ENCODE measurements at places on chromosomes 3 and 15.

- no peak for DNase-seq
Observed at GRCh38 chr15:83869341-83869740, 215.4 kb downstream of the ADAMTSL3 start.

GRCh38 chr3:108305484-108306172 lies 9.3 kb downstream of the HHLA2 start:
- no peak for DNase-seq

GRCh38 chr3:174120997-174121396 lies 723.5 kb downstream of the NLGN1 start:
- no peak for DNase-seq

DNA sequence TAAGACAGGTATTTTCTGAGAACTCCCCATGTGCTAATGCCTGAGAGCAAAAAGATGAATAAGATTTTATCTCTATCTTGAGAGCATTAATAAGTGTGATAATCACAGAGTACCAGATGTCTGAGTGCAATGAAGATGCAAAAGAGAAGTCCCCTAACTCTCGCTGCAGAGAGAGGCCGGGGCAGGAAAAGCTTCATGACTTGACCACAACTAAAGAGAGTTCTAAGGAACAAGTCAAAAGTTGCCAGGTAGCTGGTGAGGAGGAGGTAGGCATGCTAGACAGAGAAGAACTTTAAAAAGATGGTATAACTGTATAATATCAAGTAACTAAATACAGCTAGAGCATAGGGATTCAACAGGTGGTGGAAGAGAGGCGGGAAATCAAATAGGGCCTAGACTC lies 28.8 kb downstream of the MTMR10 start:
- no peak for DNase-seq

- no peak for DNase-seq
Observed at GRCh38 chr3:146130881-146131371, 30.1 kb downstream of the PLOD2 start.

- DNase-seq = no peak
Observed at GRCh38 chr3:77536038-77536775, 496.3 kb downstream of the ROBO2 start.

DNA sequence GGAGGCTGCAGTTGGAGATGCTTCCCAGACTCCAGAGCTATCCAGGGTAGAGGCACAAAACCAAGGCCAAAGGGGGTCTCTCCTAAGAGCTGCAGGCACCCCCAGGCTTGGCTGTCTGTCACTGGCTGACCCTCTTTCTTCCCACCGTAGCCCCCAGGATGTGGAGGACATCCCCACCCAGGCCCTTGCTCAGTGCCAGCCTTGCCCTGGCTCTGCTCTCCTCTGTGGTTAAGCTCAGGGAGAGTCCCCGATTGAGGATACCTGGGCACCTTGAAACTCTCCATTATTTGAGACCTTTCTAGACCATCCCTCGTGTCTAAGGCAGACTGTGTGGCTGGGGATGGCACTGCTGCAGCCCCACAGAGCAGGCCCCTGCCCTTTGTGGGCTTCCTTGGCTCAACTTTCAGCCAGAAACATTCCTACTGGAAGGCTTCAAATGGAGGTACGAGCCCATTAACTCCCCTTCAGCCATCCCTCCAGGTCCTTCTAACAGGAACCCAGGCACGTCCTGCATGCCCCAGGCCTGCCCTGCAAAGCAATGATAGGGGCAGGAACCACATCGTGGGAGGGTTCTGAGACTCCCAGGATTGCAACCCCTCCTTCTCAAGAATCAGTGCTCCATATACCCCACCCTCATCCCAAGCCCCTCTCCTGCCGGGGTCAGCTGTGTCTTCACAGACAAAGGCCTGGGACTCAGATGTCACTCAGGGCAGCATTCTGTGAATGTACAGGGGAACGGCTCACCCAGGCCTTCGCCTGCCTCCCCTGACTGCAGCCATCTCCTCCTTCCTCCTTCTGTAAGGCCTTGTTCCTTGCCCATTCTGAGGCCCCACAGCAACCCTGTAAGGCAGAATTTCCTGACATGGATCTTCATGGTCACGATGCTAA lies 102.9 kb upstream of the ABHD17C start:
- no peak for DNase-seq

DNA sequence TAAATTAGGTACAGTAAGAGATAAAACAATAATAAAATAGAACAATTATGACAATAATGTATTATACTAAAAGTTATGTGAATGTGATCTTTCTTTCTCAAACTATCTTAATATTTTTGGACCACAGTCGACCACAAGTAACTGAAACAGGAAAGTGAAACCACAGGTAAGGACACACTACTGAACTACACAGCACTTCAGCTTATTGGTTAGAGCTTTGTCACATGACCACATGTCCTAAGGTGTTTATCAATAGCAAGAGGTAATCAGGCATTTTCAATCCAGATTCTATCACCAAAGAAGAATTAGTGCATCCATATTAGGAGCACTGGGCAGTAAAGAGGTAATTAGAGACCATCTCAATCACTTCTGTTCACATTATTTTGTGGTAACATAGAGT lies 392.8 kb downstream of the RSL24D1 start:
- DNase-seq = no peak

DNA sequence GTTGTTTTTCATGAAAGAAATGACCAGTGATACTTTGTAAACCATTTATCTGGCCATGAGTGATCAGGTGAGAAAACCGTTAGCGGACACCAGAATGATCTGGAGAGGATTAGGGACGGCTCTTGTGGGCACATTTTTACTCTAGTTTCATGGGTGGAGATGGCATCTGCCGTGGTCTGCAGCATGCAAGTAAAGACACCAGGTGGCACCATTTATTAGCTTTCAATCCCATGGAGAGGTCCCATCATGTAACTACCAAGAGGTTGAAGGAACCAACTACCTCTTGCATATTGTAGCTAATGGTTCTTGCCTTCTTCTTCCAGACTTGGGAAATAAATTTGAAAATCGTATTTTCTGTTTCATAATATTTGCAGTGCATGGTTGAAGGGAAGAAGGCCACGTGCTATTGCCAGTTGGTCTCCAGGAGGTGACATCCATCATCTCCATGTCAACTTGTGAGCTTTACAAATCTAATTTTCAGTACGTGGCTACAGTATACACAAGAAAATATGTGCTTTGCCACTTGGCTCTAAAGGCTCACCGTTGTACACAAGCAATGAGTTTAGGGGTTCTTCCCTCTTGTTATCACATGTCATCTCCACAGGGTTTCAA lies 1.5 kb upstream of the MAPKBP1 start:
- no peak for DNase-seq

DNA sequence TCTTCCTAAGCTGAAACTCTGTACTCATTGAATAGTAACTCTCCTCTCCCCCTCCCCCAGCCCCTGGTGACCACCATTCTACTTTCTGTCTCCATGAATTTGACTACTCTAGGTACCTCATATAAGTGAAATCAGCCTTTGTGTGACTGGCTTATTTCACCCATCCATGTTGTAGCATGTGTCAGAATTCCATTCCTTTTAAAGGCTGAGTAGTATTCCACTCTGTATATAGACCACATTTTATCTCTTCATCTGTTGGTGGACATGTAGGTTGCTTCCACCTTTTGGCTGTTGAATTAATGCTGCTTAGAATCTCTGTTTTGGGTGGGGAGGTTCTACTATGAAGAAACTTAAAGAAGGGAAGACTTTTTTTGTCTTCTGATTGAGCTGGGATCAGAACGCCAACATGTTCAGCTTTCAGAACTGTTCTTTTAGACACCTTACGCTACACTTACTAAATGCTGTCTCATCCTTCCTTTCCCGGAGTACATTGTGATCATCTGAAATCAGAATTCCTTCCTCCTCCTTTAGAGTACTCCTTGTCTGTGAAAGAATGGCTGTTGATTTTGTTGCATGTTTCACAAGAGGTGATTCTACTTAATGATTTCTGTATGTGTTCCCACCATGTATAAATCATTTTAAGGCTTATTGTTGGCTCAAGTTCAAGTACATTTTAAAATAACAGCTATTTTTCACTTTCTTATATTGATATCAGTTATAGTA lies 50.3 kb downstream of the MRPS25 start:
- DNase-seq = no peak

- DNase-seq = no peak
Observed at GRCh38 chr3:23952646-23953045, 7.6 kb downstream of the NR1D2 start.

DNA sequence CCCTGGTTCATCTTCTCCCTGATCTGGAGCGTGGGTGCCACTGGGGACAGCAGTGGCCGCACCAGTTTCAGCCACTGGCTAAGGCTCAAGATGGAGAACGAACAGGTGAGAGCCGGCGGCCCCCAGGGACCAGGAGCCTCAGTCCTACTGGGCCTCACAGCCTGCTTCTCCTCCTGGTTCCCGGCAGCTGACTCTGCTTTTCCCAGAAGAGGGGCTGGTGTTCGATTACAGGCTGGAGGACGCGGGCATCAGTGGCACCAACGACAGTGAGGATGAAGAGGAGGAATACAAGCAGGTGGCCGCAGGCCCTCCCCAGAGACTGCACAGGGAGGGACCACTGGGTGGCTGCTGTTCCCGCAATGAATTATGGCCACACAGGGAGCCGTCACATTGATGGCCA lies 54.4 kb downstream of the DNAH1 start:
- no peak for DNase-seq

Measured in anterior cingulate cortex (tissue), 58 donors.